ENCODE measurements at places on chromosomes 4 and X.

- no peak for DNase-seq
These were observed 205.2 kb downstream of the DKK2 start for GRCh38 chr4:106830879-106831278.

DNA sequence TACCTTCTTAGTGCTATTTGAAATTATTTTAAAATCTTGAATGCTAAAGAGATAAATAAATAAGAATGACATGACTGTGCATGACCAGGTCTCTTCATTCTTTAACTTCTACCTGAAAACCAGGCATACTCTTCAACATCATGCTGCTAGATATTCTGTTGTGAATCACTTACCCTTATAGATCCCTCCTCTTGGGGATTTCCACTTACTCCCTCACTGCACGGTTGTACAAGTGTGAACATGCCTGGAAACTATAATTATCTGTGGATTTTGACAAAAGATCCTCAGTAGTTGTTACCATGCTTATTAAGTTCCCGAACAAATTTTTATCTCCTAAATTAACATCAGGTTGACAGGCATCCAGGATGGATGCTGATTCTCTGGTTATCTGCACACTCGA is 54.3 kb downstream of the ADGRL3 start:
- no peak for DNase-seq

DNA sequence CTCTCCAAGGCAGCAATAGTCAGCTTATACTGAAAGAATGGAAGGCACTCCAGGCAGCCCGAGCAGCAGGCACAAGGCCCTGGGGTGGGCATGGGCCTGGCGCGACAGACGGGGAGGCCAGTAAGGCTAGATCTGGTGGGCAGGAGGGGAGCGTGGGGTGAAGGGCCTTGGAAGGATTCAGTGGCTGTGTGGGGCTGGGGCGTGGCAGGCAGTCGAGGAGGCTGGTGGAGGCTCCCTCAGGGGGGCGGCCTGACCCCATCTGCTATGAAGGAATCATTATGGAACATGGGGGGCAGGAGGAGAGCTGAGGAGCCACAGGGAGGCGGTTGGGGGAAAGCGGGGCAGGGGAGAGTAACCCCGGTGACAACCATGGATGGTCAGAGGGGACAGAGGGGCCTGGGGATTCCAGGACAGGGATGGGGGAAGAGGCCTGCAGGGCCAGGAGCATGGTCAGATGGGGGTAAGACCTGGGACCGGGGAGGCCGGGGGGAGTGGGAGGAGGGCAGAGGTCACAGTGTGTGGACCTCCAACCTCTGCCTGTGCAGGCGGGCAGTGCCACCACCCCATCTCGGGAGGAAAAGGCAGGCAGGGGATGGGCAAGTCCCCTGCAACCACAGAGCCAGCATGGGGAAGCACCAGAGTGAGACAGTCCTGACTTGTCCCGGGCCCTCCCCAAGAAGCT is 70.3 kb downstream of the ACOX3 start:
- DNase-seq, result no peak

DNA sequence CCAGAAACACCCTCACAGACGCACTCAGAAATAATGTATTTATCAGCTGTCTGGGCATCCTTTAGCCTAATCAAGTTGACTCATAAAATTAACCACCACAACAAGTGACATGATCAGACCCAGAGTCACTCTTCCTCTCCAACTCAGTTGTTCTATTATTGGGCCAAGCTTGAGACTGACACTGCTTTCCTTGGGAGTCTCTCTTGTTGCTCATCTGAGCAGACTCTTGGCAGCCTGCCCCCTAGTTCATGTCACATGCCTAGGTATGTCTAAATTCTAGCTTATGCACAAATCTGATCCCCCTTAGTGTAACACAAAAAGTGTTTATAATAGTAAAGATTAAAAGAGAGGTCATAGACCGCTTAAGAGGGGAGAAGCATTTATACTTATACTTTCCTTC is 72.6 kb upstream of the ADAMTS3 start:
- no peak for DNase-seq

- no peak for DNase-seq
These were observed 65.3 kb downstream of the PAPSS1 start for GRCh38 chr4:107654694-107655093.

DNA sequence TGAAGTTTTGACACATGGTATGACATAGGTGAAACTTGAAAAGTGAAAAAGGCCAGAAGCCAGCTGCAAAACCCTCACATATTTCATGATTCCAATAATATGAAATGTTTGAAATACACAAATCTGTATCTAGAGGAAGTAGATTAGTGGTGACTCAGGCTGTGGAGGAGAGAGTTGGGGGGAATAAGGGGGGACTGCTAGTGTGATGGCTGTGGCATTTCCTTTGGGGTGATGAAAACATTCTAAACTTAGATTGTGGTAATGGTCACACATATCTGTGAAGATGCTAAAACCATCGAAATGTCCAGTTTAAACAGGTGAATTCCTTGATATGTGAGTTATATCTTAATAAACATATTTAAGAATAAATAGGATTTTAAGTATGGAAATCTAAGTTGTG is 343.5 kb upstream of the SFRP2 start:
- no peak for DNase-seq

DNA sequence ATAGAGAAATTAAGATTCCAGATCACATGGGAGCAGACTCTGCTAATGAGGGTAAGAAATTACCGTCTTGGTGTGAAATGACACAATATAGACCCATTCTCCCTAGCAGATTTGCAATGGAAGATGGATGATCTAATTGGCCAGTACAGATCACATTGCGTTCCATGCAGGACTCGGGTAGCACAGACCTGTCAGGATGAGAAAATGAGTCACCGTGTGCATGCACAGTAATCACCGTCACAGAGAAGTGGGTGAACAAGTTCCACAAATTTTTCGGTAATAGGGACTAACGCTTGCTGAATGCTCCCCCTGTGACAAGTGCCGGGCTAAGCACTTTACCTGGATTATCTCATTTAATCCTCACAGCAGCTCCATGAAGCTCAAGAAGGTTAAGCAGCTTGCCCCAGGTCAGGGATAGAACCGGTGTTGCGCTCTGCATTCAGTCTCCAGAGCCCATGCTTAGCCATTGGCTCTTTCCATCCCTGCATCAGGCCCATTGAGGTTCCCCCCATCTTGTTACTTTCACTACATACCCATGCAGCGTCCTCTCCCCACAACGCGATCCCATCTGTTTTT is 375.6 kb downstream of the FBXW7 start:
- no peak for DNase-seq

DNA sequence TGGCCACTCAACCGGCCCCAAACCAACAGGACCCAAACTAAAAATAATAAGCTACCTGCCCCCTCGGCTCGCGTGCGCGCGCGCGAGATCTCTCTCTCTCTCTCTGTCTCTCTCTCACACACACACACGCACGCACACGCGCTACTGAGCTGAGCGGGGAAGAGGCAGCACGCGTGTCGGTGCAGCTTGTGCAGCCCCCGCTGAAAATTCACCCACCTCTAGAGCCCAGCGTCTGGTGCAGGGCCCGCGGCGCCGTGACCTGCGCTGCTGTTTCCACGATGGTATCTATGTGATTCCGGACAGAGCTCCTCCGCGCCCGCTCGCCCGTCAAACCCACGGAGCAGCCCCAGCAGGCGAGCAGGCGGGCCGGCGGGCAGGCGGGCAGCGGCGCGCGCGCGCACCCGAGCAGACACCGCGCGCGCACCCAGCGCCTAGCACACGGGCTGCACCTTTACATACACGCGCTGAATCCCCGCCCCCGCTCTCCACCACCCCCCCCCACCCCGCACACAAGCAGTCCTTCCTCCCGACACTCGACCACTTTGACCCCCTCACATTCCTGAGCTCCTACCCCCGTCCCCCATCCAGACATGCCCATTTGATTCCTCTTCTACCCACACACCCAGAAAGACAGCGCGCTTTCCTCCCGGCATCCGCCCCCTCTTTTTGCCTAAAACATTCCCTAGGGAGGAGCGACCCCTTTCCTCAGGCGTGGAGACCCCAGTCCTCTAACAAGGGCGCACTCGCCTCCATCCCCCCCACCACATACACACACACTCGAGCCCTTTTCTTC is 1.0 kb downstream of the SLITRK4 start:
- no peak for DNase-seq

GRCh38 chrX:13130816-13131215 is 86.4 kb upstream of the FAM9C start:
- DNase-seq, result no peak

DNA sequence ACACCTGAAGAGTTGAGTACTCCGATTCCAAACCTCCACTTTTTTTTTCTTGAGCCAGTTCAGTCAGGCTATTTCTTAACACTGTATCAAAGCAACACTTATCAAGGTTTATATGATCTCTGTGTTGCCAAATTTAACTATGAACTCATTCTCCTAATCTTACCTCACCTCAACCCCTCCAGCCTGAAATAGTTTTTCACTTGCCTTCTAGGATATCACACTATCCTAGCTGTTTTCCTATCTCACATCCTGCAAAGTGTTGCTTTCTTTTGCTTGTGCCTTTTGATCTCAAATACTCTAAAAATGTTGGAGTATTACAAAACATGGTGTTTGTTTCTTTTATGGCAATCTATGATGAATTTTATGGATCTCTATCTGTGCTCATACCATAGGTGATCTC is 415.0 kb downstream of the CFAP47 start:
- no peak for DNase-seq

DNA sequence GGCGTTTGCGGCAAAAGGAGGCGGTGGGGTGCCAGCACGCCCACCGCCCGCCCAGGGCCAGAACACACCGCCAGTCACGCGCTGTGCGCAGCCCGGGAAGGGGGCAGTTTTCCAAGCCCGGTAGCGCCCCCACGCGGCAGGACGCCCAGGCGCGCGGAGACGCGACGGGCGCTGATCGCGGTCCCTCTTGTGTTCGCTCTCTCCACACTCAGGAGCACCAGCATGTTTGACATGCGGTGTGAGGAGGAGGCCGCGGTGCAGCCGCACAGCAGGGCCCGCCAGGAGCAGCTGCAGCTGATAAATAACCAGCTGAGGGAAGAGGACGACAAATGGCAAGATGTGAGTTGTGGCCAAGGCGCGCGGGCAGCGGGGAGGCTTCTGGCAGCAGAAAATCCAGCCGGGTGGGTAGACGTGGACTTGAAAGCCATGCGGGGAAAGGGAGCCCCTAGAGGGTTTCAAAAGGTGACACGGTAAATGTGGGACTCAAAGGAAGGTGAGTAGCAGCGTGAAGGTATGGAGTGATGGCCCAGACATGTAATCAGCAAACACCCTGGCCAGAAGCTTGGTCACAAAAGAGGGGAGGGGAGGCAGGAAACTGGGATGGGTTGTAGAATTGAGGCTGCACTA is 104.1 kb downstream of the PHOX2B start:
- no peak for DNase-seq

- no peak for DNase-seq
These were observed 83.2 kb downstream of the GPR143 start for GRCh38 chrX:9682456-9682855.

DNA sequence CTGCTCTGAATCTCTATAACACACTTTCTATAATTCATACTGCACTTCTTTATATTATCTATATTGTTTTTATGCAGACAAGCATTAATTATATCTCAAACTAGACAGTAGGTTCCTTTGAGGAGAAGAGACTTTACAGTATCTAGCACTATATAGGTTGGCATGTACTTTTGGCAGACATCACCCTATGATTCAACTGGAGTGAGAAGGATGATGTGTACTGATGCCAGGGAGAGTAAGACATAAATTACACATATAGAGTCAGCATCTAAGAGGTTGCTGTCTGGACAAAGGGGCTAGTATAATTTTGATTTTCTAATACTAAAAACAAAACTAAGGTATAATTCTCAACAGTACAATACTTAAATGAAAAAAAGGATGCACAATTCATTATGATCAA is 5.1 kb upstream of the RBM41 start:
- DNase-seq, result no peak

DNA sequence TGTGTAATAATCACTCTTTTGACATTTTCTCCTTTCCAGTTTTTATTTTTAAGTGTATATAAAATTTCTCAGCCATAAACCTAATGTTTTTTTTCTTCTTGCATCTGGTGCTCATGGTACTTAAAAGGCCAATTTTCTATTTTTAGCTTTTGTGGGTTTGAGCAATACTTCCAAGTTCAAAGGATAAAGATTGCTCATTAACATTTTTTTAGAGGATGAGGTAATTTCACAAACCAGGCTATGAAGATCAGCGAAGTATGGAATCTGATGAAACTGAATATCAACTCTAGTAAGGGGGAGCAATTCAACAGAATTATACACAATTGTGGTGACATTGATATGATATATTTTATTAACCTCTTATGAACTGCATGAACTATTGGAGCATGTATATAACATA is 25.8 kb upstream of the KLHL34 start:
- no peak for DNase-seq

- no peak for DNase-seq
These were observed 132.0 kb upstream of the CLNK start for GRCh38 chr4:10816571-10816970.

DNA sequence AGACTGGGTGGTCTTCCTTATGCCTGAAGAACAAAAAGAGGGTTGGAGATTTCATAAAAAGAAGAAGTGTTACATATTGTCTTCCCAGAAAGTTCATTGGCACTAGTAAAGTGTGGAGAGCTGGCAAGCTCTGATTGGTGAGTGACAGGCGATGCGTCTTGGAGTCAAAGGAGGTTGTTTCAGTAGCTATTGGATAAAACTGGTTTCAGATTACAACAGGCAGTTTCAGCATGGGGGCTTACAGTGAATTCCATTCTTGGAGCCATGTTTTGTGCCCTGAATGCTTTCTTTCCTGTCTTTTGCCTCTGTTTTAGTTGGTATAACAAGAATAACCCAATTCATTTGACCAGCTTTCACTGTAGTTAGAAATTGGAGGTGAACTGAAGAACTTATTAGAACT is 750.5 kb downstream of the ADGRL3 start:
- no peak for DNase-seq

DNA sequence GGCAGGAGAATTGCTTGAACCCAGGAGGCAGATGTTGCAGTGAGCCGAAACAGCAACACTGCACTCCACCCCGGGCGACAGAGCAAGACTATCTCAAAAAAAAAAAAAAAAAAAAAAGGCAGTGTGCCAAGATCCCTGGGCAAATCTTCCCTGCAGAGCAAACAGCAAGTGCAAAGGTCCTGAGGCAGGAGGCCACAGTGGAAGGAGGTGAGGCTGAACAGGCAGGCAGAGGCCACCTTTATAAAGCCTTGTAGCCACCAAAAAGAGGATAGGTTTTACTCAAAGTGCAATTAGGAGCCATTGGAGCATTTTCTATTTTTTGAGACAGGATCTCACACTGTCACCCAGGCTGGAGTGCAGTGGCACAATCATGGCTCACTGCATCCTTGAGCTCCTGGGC is 45.1 kb upstream of the TLR2 start:
- DNase-seq, result no peak

Data from stimulated activated CD8-positive, alpha-beta memory T cell treated with anti-CD3 and anti-CD28 coated beads, Interleukin-2, amount 100 ng/mL, for 1 hour (primary cell).